HS-5 (cell line): ENCODE measurements at places on chromosomes 11 and 22.

- no peak for DNase-seq
Measured at GRCh38 chr11:32087597-32087996, 3.3 kb upstream of the RCN1 start.

DNA sequence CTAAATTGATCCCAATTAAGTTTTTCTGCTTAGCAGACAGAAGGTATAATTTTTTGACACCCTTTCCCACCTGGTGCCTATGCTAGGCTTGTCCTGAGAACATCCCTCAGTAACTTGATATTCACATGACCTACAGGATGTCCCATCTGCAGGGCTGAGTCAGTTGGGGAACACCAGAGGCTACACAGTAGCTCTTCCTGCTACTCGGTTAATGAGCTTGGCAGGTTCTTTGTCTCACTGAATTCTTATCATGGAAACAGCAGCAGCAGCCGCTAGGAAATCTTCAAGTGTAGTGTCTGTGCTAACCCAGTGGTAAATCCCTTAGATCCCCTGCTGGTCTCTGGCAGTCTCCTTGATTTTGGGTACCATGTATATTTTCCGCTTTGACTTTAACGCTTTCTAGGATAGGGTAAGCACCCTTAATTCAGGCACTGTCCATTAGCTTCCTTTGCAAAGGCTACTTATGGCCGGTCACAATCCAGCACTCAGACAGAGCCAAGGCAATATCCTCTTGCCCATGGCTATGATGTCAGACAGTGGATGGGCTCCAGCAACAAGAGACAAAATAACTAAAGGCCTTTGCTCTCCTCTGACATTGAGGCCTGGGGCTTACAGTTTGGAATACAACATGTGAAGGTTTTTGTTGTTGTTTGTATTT, 8.5 kb downstream of the MRPL16 start:
- no peak for DNase-seq

GRCh38 chr11:76615950-76616349, 54.6 kb downstream of the LRRC32 start:
- no peak for DNase-seq

DNA sequence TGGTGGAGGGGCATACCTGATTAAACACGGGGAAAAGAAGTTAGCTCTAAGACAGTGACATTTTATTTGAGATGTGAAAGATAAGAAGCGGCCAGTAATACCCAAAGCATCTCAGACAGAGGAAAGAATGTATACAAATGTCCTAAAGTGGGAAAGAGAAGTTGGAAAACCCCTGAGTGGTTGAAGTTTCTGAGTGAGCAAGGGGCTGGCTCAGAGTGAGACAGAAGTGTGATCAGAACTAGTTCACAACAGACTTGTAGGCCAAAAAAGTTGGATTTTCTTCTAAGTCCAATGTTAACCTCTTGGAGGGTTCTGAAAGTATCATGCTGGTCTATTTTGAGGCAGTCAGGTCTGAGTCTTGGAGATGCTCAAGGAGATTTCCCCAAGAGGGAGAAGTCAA, 608.7 kb downstream of the SOX6 start:
- no peak for DNase-seq

- no peak for DNase-seq
Measured at GRCh38 chr11:110432713-110433392, 3.1 kb downstream of the FDX1 start.

- no peak for DNase-seq
Measured at GRCh38 chr11:65655570-65656332, 7.0 kb downstream of the RELA start.
